ENCODE measurements at places on chromosomes 2 and 18.

- DNase-seq = no peak
Measured at GRCh38 chr2:33665039-33665438, 65.9 kb upstream of the FAM98A start.

DNA sequence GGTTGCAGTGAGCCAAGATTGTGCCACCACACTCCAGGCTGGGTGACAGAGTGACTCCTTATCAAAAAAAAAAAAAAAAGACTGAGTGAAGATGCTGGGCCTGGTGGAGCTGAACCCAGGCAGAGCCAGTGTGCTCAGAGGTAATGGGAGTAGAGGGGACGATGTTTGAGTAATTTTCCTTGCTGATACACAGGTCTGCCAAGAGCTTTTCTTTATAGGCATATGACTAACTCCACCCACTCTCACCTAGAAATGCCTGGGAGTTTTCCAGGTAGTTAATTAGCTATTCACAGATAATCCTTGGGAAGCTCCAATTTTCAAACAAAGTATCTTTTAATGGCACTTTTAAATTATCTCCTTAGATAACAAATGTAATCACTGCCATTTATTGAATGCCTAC lies 33.4 kb upstream of the ACSL3 start:
- DNase-seq = no peak

DNA sequence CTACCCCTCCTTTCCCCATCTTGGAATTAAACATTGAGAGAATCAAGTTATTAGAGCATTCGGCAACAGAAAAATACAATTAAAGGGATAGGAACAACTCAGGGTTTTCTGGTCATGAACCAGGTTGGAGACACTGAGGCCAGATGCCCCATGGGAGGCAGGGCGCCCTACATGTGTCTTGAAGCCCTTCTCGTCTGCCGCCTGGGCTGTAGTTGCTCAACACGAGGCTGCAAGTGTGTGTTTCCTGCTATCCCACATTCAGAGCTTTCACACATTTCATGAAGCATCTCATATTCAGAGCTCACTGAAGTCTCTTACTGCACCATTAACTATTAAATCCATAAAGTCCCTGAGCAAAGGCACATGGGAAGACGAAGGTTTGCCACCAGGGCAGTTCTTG lies 28.8 kb downstream of the TTC39C start:
- no peak for DNase-seq

DNA sequence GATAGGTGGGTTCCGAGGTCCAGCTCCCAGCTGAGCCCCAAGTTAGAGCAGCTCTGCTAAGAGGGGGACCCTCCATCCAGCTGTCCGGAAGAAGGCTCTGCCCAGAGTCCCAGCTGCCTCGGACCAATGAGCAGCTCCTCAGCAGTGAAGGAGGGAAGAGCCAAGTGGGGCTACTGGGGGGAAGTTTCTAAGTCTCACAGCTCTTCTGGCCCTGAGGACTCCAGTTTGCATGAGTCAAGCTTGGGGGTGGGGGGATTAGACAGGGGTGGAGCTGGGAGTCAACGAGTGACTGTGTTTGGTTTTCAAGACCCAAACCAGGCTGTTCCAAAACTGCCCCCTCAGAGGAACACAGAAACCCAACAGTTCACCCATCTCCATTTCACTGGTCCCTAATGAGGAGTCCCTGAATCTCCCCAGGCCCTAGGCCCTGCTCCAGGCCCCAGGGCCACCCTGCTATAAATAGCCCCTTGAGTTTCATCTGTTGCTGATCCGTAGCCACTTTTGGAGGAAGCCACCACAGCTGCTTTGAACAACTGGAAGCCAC lies 100.9 kb downstream of the TNS1 start:
- DNase-seq = no peak

GRCh38 chr2:38572167-38572566 lies 30.6 kb downstream of the HNRNPLL start:
- no peak for DNase-seq

- no peak for DNase-seq
Measured at GRCh38 chr18:77167251-77167650, 34.7 kb upstream of the MBP start.

GRCh38 chr18:50473881-50474280 lies 86.0 kb upstream of the MAPK4 start:
- no peak for DNase-seq

GRCh38 chr18:59325965-59326364 lies 7.5 kb upstream of the CPLX4 start:
- DNase-seq = no peak

GRCh38 chr2:230053753-230054478 lies 14.8 kb downstream of the SLC16A14 start:
- no peak for DNase-seq

GRCh38 chr2:62335612-62336011 lies 139.7 kb downstream of the B3GNT2 start:
- DNase-seq = no peak

GRCh38 chr2:6854416-6854815 lies 11.3 kb downstream of the CMPK2 start:
- no peak for DNase-seq

Measured in posterior cingulate gyrus (tissue), 11 donors.